ENCODE measurements at places on chromosomes 5 and 9. TPM values are rescaled to one million over a fixed set of nuclear protein-coding genes. Genes with fewer than 3 reads are reported as not detected.

- DNase-seq = no peak
These were observed 46.6 kb downstream of the SLC12A7 start for GRCh38 chr5:1065143-1065750.

Gene TAF11L10
- not detected for total RNA-seq

Gene SGCD
- 18.9 TPM for total RNA-seq

Gene SARDH
- total RNA-seq = 52.5 TPM

DNA sequence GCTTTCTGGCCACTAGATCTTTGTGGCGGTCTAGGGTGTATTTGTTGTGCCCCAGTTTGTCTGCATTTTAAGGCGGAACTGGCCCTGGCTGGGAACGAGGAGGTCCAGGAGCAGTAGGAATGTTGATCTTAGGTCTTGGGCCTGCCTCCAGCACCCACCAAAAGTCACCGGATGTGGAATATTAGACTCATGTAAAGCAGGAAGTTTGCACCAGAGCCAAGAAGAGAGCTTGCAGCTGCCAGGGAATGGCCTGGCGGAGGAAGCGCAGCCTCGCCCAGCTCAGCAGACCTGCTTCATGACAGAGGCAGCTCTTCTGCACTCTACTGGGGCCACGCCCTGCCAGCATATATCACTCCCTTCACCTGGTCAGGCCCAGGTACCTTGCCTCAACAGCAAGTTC lies 3.3 kb downstream of the GPX3 start:
- peak; percentile 66 for DNase-seq

DNA sequence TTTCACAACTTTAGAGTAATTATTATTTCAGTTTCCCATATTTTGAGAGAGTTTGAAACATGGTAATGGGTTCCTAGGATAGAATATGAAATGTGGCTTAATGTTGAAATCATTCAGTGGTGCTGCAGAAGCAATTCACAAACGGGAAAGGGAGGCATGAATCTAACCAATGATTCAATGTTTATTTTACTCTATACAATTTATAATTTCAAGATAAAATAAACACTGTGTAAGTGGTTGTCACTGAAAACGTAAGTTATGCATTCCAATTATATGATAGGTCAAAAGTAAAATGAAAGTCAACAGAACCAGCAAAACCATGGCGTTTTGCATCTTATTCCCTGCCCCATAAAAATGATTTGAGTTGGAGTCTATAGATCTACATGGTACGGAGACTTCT lies 1207.1 kb upstream of the CDH18 start:
- DNase-seq = no peak

DNA sequence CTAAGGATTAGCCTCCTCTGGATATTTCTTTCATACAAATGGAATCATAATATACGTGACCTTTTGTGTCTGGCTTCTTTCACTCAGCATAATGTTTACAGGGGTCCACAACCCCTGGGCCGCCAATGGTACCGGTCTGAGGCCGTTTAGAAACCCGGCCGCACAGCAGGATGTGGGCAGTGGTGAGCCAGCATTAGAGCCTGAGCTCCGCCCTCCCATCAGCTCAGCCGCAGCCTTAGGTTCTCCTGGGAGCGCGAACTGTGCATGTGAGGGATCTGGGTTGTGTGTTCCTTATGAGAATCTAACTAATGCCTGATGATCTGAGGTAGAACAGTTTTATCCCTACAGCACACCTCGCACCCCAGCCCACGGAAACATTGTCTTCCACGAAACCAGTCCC lies 229.7 kb downstream of the ICE1 start:
- no peak for DNase-seq

DNA sequence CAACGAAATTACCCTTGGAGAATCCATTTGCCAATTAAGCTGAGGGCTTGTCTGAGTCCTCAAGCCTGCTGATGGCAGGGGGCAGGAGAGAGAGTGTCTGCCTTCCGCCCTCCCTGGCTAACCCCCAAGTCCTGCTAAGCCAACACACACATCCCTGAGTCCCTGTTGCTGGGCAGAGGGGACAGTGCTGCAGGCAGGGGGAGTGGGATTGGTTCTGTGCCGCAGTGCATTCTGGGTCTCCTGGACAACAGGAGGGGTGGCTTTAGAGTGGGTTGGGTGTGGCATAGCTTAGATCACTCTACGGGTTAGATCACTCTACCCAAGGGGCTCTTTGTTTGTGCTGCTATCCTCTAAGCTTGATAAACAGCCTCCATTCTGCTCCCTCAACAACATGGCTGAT lies 427.7 kb downstream of the CDK5RAP2 start:
- peak; percentile 1 for DNase-seq
